ENCODE measurements at places on chromosomes 11 and 22.

- no peak for DNase-seq
These were observed 53.4 kb upstream of the ANO1 start for GRCh38 chr11:70024773-70025045.

GRCh38 chr11:6319001-6319703 is 1.1 kb downstream of the CAVIN3 start:
- no peak for DNase-seq

DNA sequence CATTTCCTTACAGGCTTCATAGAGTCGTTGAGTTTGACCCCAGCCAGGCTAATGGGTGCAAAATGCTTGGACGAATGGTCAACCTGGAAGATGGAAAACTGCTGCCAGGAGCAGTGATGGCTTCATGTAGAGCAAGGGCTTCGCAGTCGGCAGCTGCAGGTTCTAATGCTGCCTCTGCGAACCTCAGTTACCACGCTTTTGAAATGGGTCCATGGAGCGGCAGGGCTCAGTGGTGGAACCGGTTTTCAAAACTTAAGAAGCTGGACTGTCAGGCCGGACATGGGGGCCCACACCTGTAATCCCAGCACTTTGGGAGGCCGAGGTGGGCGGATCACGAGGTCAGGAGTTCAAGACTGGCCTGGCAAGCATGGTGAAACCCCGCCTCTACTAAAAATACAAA is 55.9 kb upstream of the PRR5 start:
- DNase-seq = no peak

GRCh38 chr11:13984616-13985450 is 22.3 kb downstream of the SPON1 start:
- DNase-seq = no peak

DNA sequence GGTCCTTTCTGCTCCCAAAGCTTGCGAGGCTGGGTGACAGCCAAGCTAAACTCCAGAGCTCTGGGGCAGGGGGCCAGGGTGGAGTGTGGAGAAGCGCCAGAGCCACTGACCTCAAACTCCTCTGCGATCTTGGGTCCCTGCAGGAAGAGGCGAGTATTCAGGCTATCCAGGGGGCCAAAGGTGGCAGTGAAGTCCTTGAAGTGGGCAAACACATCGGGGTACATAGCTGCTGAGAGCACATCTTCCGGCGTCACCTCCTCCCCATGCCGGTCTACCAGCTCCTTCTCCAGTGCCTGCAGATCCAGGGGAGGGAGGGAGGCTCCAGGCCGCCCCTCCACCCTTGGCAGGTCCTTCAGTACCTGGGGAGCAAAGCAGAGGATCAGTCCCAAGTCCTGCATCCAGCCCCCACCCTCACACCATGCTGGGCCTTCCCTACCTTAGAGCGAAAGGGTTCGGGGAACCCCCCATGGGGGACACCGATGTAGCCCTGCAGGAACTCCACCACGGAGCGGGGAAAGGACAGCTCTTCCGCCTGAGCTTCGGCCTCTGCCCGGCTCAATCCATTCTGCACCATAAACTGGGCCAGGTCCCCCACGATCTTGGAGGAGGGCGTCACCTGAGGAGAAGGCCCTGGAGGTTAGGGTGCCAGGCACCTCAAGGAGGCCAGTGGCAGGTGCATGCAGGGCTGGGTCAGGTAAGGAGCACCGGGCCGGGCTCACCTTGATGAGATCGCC is 6.4 kb downstream of the RCE1 start:
- DNase-seq = no peak

- no peak for DNase-seq
These were observed 2.1 kb downstream of the SMIM35 start for GRCh38 chr11:118084656-118085055.

DNA sequence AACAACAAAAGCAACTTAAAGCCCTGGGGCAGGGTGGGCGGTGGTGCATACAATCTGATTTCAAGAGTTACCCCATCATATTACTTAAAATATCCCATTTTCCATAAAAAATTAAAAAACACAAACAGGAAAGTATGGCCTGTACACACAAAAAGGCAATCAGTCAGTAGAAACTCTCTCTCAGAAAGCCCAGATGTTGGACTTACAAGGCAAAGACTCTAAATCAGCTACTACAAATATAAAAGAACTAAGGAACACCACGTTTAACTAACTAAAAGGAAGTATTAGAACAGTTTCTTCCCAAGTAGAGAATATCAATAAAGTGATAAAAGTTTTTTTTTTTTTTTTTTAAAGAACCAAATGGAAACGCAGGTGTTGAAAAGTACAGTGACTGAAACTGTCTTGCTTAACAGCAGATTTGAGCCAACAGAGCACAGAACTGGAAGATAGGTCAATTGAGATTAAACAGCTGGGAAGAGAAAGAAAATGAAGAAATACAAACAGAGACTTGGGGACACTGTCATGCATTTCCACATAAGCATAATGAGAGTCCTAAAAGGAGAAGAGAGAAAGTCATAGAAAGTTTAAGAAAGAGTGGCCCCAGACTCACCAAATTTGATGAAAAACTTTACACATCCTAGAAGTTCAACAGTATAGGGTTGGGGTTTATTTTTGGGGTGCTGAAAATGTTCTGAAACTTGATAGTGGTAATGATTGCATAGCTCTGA is 8.6 kb downstream of the SC5D start:
- no peak for DNase-seq

GRCh38 chr11:92852946-92853345 is 116.5 kb upstream of the MTNR1B start:
- no peak for DNase-seq

- no peak for DNase-seq
These were observed 756 bp downstream of the CLNS1A start for GRCh38 chr11:77636731-77637344.

DNA sequence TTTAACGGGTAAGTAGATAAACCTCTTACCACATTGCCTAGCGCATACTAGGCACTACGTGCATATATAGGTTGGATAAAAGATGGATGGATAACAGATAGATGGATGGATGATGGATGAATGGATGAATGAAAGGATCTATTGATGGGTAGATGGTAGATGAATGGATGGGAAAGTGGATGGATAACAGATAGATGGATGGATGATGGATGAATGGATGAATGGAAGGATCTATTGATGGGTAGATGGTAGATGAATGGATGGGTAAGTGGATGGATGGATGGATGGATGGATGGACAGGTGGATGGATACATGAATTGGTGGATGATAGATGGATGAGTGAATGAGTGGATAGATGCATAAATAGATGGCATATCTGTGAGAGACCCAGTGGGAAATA is 555.0 kb downstream of the MN1 start:
- DNase-seq = no peak
